Frontal cortex (tissue), 4 donors: ENCODE measurements at places on chromosomes 16 and 17. TPM values are rescaled to one million over a fixed set of nuclear protein-coding genes. Genes with fewer than 3 reads are reported as not detected.

Gene TAT
- not detected for total RNA-seq

Gene CCDC200
- not detected for total RNA-seq

Gene MFAP4
- total RNA-seq = 0.82 TPM

Gene CES1
- 0.82 TPM for total RNA-seq

Gene NTN3
- total RNA-seq = 3.3 TPM

Gene SEZ6L2
- total RNA-seq = 43.2 TPM
